WTC11 (cell line): ENCODE measurements at places on chromosomes 7 and 10. TPM values are rescaled to one million over a fixed set of nuclear protein-coding genes. Genes with fewer than 3 reads are reported as not detected.
A peak's percentile ranks its signal among the peaks of the same experiment; 100 is the strongest.

DNA sequence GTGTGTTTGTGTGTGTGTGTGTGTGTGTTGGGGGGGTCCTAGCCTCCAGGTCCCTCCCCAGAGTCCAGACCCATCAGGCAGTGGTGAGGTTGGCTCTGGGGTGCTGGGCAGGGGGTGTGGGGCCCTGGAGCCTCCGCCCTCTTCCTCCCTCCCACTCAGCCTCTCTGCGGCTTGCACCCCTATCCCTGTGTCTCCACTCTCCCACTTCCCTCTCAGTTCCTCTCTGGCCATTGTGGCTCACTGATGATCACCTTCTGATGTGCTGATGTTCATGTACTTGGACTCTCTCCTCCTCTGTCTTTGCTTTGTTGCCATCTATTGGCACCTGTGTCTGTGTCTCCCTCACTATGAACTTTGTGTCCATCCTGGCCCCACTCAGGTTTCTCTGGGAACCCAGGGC, 298.7 kb downstream of the ZEB1 start:
- DNase-seq, result no peak

- DNase-seq, result peak; percentile 60
Observed at GRCh38 chr7:66043681-66044497, 31.7 kb upstream of the ASL start.

- no peak for DNase-seq
Observed at GRCh38 chr7:52146871-52147634, 830.4 kb upstream of the COBL start.

- no peak for DNase-seq
Observed at GRCh38 chr10:116838143-116838725, 11.1 kb upstream of the ENO4 start.

The PIK3CG gene
- 0.07 to 0.11 TPM (median 0.07 TPM) in 3 replicates for total RNA-seq

The TRA2A gene
- 110 to 144 TPM (median 133 TPM) in 3 replicates for total RNA-seq
